Activated T-helper 1 cell treated with anti-CD3 and anti-CD28 coated beads, Interleukin-12 subunit alpha, Interleukin-12 subunit beta, Interleukin-2, Interleukin-4 antibody, amounts not matched to agents 30 ng/mL and 10 ng/mL and 1 ng/mL, durations not matched to agents 14 hours and 24 hours and 36 hours (primary cell): ENCODE measurements at places on chromosomes 5 and 9.
A peak's percentile ranks its signal among the peaks of the same experiment; 100 is the strongest.

DNA sequence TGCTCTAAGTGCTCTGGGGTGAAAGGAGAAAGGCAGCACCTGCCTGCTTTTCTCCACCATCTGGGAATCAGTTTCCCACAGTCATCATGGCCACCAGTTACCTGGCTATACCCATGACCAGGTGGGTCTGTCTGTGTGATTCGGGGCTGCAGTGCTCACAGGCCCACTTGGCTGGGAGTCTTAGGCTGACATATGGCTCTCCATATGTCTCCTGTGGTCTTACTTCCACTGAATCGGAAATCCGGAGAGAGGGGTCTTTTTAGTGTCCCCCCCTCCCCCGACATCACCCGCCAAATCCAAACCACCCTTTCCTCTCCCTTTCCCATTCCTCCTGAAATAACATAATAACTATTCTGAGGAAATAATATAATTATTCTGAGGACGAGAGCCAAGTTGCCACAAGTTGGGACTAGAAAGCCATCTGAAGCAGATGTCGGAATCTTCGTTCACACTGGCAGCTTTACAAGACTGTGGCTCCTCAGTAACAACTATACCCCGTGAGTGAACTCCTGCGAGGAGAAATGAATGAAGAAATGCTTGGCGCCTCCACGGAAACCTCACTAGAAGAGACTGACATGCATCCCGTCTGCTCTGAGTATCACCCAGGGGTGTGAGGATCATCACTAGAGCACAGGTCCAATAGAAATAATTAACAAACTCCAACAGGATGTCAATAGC lies 143.4 kb downstream of the MYO10 start:
- no peak for DNase-seq

- DNase-seq: no peak
Measured at GRCh38 chr5:110099572-110099971, 409.8 kb downstream of the MAN2A1 start.

GRCh38 chr5:149128023-149128875 lies 13.0 kb upstream of the ABLIM3 start:
- DNase-seq: no peak

GRCh38 chr9:132048201-132048600 lies 31.5 kb downstream of the MED27 start:
- no peak for DNase-seq

DNA sequence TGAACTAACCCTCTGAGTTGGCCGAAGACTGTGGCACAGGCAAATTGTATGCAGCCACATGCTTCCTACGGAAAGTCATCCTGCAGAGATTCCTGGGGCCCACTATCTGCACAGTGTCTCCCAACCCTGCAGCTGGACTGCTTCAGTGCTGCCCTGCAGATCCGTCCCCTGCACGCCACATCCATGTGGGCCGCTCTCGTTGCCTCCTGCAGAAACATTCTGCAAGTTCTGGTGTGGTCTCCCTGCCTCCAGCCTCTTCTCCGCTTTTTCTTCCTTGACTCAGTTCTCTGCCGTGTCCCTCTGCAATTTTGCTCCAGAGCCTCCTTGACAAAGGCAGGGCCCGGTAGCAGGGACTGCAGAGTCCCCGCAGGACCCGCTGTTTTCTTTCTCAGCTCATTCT lies 249.0 kb downstream of the AOPEP start:
- DNase-seq: no peak

GRCh38 chr5:157487358-157487757 lies 27.3 kb downstream of the NIPAL4 start:
- no peak for DNase-seq

DNA sequence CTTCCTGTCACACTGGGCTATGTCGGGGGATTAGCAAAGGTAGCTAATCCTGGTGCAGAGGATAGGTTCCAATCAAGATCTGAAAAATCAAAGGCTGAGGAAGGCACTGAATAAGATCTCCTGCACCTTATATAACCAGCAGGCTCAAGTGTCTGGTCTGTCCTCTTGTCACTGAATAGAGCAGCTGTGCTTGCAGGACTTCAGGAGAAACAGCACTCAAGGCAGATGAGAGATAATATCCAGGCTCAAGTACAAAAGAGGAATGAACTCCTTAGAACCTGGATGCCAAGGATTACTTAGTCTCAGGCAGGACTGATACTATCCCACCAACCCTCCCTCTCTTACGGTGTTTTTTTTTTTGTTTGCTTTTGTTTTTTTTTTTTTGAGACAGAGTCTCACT lies 108.8 kb upstream of the LRRTM2 start:
- no peak for DNase-seq

GRCh38 chr5:14385019-14385418 lies 196.6 kb upstream of the OTULINL start:
- no peak for DNase-seq

- DNase-seq: no peak
Measured at GRCh38 chr5:4977416-4978110, 162.6 kb upstream of the ADAMTS16 start.

DNA sequence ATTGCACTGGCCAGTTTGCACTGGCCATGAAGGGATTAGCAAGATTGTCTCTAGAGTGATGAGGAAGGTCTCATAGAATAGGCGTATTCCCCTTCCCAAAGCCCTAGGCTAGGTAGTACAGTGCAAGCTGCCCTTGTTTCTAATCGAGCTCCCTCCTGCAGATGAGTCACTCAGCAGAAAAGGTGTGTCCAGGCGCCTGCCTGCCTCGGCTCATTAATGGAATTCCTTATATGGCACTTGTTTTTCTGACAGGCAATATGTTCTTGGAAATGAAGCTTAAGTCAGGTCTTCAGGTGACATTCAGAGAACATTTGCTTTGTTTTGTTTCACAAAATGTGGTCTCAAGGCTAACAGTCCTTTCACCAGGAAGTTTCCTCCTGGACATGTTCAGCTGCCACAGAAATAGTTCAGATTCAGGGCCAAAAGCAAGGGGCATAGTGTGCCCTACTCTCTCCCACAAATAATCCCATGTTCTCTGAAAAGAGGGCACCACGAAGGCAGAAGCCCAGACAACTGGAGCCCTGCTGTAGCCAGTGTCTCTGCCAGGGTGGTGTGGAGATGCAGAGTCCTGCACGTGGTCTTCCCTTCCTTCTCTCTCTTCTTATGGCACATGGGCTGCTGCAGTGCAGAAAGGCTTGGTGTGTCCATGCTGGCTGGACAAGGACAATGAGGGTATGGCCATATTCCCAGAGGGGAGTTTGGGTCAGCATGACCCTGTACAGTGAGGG lies 281.1 kb upstream of the MAP3K1 start:
- no peak for DNase-seq

- DNase-seq: peak; percentile 32
Measured at GRCh38 chr9:6054280-6055099, 39.1 kb upstream of the RANBP6 start.

GRCh38 chr9:121354762-121355161 lies 15.3 kb downstream of the STOM start:
- DNase-seq: no peak

DNA sequence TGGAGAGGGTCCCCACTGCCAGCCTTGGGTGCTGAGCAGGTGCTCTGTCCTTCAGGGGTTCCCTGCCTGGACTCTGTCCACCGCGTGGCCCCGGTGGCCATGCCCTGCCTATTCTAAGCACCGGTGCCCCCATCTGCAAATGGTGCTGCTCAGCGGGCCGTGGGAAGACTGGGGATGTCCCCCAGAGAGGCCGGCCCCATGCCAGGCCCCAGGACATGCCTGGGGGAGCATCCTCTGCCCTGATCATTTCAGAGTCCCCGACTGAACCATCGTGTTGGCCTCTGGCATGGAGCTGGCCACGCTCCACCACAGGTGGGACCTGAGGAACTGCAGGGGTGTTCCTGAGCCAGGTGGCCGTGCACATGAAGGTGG lies 64.7 kb downstream of the RXRA start:
- DNase-seq: no peak

DNA sequence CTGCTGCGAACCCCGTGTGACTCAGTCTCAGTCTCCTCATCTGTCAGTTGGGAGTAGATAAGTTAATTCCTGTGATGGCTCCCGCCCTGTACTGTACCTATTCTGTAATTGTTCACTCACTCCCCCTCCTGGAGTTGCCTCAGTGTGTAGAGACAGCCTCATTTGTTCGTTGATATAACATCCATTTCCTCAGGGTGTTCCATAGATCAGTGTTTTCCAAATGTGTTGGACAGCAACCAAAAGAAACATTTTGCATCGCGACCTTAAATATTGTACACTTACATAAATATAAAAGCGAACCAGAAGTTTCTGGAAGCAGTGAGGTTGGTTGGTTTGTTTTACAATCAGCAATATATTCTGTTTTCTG lies 698 bp downstream of the NFX1 start:
- no peak for DNase-seq

- DNase-seq: no peak
Measured at GRCh38 chr9:494764-495163, 280.1 kb downstream of the DOCK8 start.

- DNase-seq: peak; percentile 95
Measured at GRCh38 chr5:91379914-91380490, 3.1 kb downstream of the ARRDC3 start.
